ENCODE measurements at places on chromosomes 16 and 17. TPM values are rescaled to one million over a fixed set of nuclear protein-coding genes. Genes with fewer than 3 reads are reported as not detected.

The AGRP gene
- not detected for total RNA-seq

The MAPT gene
- total RNA-seq, result 7.2 TPM

The SPEM1 gene
- not detected for total RNA-seq

The ABCA5 gene
- 23.4 TPM for total RNA-seq

The ZNHIT3 gene
- 39.7 TPM for total RNA-seq

The SEPTIN12 gene
- total RNA-seq, result not detected

The HAPSTR1 gene
- 66.1 TPM for total RNA-seq

DNA sequence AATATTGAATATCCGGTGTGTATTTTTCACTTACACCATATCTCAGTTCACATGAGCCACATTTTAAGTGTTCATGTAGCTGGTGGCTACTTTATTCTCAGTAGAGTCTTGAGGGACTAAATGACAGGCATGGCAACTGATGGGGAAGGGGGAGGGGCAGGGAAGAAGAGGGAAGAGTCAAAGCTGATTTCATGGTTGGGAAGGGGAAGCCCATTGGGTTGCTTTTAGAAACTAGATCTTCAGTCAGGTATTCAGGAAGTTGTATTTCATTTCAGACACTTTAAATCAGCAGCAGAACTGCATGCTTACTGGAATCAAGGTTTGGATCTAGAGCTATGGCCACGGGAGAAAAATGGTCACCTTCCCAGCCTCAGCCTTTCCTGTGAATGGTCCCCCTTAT lies 2.9 kb upstream of the WIPI1 start:
- no peak overlapping the region for H3K27ac ChIP-seq
- H3K4me1 ChIP-seq, result no peaks in the 10 kb centered on the region
- H3K4me3 ChIP-seq, result no peak overlapping the region
- ATAC-seq, result no peak
- no peaks in the 10 kb centered on the region for H3K36me3 ChIP-seq

DNA sequence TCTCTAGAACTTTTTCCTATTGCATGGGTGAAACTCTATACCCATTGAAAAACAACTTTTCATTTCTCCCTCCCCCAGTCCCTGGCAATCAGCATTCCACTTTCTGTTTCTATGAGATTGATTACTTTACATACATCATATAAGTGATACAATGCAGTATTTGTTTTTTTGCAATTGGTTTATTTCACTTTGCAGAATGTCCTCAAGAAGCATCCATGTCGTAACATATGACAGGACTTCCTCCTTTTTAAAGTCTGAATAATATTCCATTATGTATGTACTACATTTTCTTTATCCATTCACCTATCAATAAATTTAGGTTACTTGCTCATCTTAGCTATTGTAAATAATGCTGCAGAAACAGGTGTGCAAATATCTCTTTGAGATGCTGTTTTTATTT lies 8.8 kb downstream of the IL21R start:
- peaks cover 18% of the 10 kb centered on the region for H3K27me3 ChIP-seq
- no peaks in the 10 kb centered on the region for H3K4me1 ChIP-seq
- H3K36me3 ChIP-seq, result no peaks in the 10 kb centered on the region
- H3K27ac ChIP-seq, result no peak overlapping the region
- ATAC-seq, result no peak

- no peak overlapping the region for H3K4me3 ChIP-seq
- H3K27me3 ChIP-seq, result no peaks in the 10 kb centered on the region
- H3K36me3 ChIP-seq, result no peaks in the 10 kb centered on the region
- ATAC-seq, result no peak
- no peaks in the 10 kb centered on the region for H3K4me1 ChIP-seq
Observed at GRCh38 chr17:46195217-46195855, 2.1 kb upstream of the KANSL1 start.

DNA sequence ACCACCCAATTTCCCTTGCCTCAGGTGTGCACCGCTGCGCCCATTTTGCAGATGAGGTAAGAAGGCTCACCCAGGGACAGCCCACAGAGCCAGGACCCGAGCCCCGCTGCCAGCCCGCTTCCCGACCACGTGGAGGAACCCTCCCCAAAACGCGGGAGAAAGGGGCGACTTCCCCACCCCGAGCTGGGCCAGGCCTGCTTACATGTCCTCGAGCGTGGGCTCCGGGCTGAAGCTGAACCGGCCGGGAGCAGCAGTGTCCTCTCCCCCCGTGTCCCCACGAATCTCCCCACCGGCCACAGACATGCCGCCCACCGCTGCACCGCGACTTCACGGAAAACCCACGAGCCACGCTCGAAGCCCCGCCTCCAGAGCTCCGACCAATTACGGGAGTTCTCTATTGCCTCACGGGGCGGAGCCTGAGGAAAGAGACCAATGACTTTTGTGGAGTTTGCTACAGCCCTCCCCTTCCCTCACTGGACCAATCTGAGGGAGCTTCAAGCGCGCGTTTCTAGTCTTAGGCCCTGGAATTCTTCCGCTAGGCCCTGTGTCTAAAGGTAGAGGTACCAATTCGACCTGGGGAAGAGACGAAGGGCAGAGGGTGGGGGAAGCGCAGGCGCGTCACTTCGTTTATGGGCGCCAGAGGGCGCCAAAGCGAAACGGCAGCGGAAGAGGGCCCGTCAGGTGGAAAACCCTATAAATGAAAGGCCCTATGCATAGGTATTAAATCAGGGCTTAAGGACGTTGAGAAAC lies at the start of gene DCTPP1:
Gene DCTPP1 (minus strand): TSS at position 353 of the 750 bp plus-strand sequence. CDS start 50 bp downstream, at position 303.
- peak; percentile 99 for ATAC-seq
- peak within 1 kb of the TSS; percentile 73 for H3K4me3 ChIP-seq
- H3K36me3 ChIP-seq, result peaks cover 20% of the 10 kb centered on the region
- peaks cover 14% of the 10 kb centered on the region for H3K4me1 ChIP-seq
- no peaks in the 10 kb centered on the region for H3K27me3 ChIP-seq

GRCh38 chr16:75503801-75504200 lies 8.6 kb upstream of the CHST6 start:
- no peak for ATAC-seq
- H3K27me3 ChIP-seq, result no peaks in the 10 kb centered on the region
- H3K27ac ChIP-seq, result no peak overlapping the region
- H3K4me3 ChIP-seq, result no peak overlapping the region

- no peak for ATAC-seq
- H3K36me3 ChIP-seq, result no peaks in the 10 kb centered on the region
- no peak overlapping the region for H3K27ac ChIP-seq
- no peaks in the 10 kb centered on the region for H3K27me3 ChIP-seq
- H3K4me3 ChIP-seq, result no peak overlapping the region
Observed at GRCh38 chr17:16989230-16989952, 17.5 kb upstream of the TNFRSF13B start.

DNA sequence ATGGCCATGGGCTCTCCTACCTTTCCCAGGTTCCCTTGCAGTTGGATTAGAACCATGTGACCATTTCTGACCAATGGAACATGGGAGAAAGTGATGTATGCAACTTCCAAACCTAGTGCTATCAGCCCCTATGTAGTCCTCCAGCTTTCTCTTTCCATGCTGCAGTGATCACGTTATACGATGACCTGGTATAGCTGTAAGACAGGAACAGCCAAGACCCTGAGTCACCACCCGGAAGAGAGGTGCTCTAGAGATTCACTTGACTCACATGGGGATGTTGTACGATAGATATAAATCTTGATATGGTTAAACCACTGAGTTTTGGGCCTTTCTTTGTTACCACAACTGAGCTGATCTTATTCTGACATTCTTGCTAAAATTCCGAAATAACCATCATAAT lies 65.1 kb downstream of the NOG start:
- H3K4me3 ChIP-seq, result no peak overlapping the region
- no peaks in the 10 kb centered on the region for H3K36me3 ChIP-seq
- H3K4me1 ChIP-seq, result no peaks in the 10 kb centered on the region
- no peak overlapping the region for H3K27ac ChIP-seq
- no peak for ATAC-seq

- peaks cover 6% of the 10 kb centered on the region for H3K4me1 ChIP-seq
- peak; percentile 78 for ATAC-seq
- H3K36me3 ChIP-seq, result peaks cover 24% of the 10 kb centered on the region
- peak overlapping the region; percentile 81 for H3K27ac ChIP-seq
- H3K27me3 ChIP-seq, result peaks cover 19% of the 10 kb centered on the region
- H3K4me3 ChIP-seq, result no peak overlapping the region
Observed at GRCh38 chr17:80968602-80969029, 23.0 kb upstream of the CHMP6 start.

GRCh38 chr17:56751145-56751738 lies 82.5 kb downstream of the C17orf67 start:
- H3K4me3 ChIP-seq, result no peak overlapping the region
- no peaks in the 10 kb centered on the region for H3K4me1 ChIP-seq
- no peaks in the 10 kb centered on the region for H3K36me3 ChIP-seq
- no peak overlapping the region for H3K27ac ChIP-seq
- no peak for ATAC-seq

DNA sequence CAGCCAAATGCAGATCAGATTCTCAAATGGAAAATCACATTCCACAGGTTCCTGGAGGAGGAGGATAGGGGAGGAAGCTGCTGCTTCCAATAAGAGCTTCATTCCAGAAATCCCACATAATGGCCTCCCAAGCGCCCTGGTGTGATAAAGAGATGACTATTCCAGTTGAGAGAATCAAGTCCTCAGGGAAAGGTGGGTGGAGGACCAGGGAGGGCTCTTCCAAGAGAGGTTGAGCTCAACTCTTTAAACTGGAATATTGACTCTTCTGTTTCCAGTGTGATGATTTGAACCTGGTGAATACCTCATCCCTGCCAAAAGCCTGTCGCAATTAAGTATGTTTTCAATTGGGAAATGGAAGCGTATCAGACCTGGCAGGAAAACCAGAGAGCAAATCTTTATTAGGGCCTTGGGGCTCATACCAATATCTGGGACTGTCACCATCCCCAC lies 81.4 kb upstream of the DYNLRB2 start:
- H3K27me3 ChIP-seq, result no peaks in the 10 kb centered on the region
- no peak overlapping the region for H3K4me3 ChIP-seq
- no peaks in the 10 kb centered on the region for H3K36me3 ChIP-seq
- peak; percentile 64 for ATAC-seq

DNA sequence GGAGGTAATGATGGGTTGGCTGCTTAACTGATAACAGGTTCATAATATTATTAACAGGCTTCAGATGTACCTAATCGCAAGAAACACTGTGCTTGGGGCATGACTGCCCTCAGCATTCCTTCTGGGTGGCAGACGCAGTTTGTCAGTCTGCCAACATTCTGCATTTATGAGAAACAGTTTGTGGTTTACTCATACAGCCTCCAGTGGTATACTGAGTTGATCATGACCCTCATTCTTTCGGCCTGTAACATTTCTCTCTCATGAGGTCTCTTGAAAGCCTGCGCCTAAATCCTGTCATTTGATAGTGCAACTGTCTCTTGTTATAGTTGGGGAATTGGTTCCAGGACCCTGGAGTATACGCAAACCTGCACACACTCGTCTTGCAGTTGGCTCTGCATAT lies 4.9 kb upstream of the RUSF1 start:
- H3K36me3 ChIP-seq, result no peaks in the 10 kb centered on the region
- no peak overlapping the region for H3K27ac ChIP-seq
- ATAC-seq, result no peak

GRCh38 chr16:53892155-53892554 lies 188.2 kb downstream of the FTO start:
- no peaks in the 10 kb centered on the region for H3K27me3 ChIP-seq
- H3K4me3 ChIP-seq, result no peak overlapping the region

GRCh38 chr16:86732621-86733295 lies 154.4 kb downstream of the FOXL1 start:
- H3K27ac ChIP-seq, result no peak overlapping the region
- no peak overlapping the region for H3K4me3 ChIP-seq
- ATAC-seq, result no peak
- H3K27me3 ChIP-seq, result peaks cover 93% of the 10 kb centered on the region
- H3K4me1 ChIP-seq, result no peaks in the 10 kb centered on the region
- no peaks in the 10 kb centered on the region for H3K36me3 ChIP-seq

DNA sequence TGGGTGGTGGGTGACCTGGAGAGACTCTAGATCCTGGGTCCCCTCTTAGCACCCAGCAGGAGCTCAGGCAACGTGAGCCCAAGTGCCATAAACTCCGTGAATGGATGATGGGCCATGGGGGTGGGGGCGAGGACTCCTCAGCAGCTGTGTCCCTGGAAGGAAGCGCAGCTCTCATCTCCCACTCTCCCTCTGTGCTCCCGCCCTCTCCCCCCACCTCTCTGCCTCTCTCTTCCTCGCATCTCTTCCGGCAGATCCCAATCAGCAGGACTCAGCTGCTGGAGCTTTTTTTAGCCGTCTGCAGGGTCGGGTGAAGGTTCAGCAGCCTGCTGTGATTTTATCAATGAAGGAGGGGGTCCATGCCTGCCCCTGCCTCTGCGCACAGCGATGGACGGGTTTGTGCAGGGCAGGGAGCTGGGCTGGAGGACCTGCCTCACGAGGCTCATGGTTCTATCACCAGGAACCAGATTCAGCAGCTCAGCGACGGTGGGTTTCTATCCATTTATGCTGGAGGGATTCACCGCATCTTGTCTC lies 8.3 kb downstream of the CCR7 start:
- peak overlapping the region; percentile 64 for H3K27ac ChIP-seq
- H3K27me3 ChIP-seq, result no peaks in the 10 kb centered on the region
- no peaks in the 10 kb centered on the region for H3K4me1 ChIP-seq
- H3K36me3 ChIP-seq, result no peaks in the 10 kb centered on the region
- ATAC-seq, result no peak

DNA sequence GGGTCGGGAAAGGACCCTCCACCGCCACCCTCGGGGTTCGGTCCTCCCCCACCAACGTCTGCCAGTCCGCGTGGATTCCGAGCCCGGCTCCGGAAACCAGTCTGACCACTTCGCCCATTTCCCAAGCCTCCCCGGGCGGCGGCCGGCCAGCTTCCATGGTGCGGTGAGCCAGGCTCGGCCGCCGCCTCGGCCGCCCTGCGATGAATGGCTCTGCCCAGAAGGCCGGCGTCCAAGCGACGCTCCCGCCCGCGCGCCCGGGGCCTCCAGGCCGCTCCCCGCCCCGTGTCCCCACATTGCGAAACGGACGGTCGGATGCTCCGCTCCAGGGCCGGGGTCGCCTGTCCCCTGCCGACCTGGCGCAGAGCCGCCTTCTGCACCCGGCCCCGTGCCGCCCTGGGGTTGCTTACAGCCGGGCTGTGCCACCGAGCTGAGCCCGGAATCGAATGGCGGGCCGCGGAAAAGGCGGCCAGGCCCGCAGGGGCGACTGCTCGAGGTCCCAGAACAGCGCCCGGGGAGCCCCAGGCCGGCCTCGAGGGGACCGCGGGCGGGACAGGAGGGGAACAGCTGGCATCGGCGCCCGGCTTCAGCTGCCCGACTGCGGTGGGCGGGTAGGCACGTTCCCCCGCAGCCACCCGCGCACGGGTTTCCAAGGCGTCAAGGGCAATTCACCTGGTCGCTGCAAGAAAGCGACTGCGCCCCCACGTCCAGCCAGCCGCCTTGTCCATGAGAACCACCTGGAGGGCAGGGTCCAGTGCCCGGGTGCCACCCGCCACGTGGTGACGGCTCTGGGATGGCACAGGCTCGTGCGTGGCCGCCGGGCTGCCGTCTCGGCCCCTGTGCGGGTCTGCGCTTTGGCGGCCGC lies 18.3 kb upstream of the CBX8 start:
- ATAC-seq, result peak; percentile 55
- H3K27me3 ChIP-seq, result peaks cover 82% of the 10 kb centered on the region
- no peak overlapping the region for H3K27ac ChIP-seq
- peaks cover 56% of the 10 kb centered on the region for H3K4me1 ChIP-seq
- no peak overlapping the region for H3K4me3 ChIP-seq

- no peak overlapping the region for H3K4me3 ChIP-seq
- ATAC-seq, result no peak
- no peak overlapping the region for H3K27ac ChIP-seq
- H3K36me3 ChIP-seq, result peaks cover 61% of the 10 kb centered on the region
Observed at GRCh38 chr17:81086789-81087551, 52.0 kb downstream of the BAIAP2 start.

GRCh38 chr16:10332241-10332640 lies 53.6 kb upstream of the ATF7IP2 start:
- ATAC-seq, result no peak
- no peak overlapping the region for H3K4me3 ChIP-seq
- H3K36me3 ChIP-seq, result no peaks in the 10 kb centered on the region
- H3K27me3 ChIP-seq, result no peaks in the 10 kb centered on the region

GRCh38 chr16:14473488-14473887 lies 156.6 kb downstream of the PARN start:
- ATAC-seq, result no peak
- H3K27ac ChIP-seq, result no peak overlapping the region
- H3K36me3 ChIP-seq, result no peaks in the 10 kb centered on the region
- no peaks in the 10 kb centered on the region for H3K27me3 ChIP-seq
- H3K4me1 ChIP-seq, result no peaks in the 10 kb centered on the region
